ENCODE measurements at places on chromosomes 13 and 19.

GRCh38 chr19:439167-439900, 21.5 kb downstream of the SHC2 start:
- no peak for DNase-seq

GRCh38 chr19:55283548-55284377, at the start of gene BRSK1:
Gene BRSK1, plus strand, starts transcription at chr19:55283997. Its CDS starts 446 bp downstream, at chr19:55284443.
- DNase-seq = no peak

GRCh38 chr19:30679153-30679702, 307.0 kb downstream of the ZNF536 start:
- no peak for DNase-seq

DNA sequence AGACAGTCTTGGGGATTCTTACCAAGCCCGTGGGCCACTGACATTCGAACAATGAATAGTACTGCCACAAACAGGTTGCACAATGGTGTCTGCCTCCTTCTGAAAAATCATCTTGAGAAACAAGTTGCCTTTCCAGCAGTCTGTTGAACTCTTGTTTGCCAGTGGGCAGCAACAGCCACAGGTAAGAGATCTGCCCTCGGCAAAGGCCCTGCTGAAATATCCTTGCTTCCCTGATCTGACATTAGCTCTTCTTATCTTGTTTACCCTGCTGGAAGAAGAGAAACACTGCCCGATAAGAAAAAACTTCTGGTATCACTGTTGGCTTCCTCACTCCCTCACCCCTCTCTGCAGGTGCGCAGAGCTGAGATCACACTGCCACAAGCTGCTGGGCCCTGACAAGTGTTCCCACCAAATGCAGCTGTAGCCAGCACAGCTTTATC, 2.0 kb downstream of the DOCK9 start:
- DNase-seq = no peak

- DNase-seq = no peak
Observed at GRCh38 chr19:16888629-16889365, at the start of gene F2RL3. Gene F2RL3, plus strand, starts transcription at chr19:16888999. Its CDS starts 191 bp downstream, at chr19:16889190.

DNA sequence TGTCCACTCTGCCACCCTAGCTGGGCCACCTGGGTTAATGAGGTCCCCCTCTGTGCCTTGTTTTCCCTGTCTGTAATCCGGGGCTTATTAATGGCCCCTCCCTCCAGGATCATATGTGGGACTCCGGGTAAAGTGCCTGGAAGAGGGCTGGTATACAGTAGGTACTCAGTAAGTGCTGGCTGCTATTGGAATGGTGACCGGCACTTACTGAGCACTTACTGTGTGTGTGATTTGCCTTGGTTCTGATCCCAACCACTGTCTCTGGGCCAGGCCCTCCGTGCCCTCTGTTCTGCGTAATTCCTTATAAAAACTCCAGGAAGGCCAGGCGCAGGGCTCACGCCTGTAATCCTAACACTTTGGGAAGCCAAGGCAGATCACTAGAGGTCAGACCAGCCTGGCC, 30.9 kb upstream of the NCCRP1 start:
- no peak for DNase-seq

GRCh38 chr19:46620267-46620666, 4.6 kb downstream of the PTGIR start:
- no peak for DNase-seq

DNA sequence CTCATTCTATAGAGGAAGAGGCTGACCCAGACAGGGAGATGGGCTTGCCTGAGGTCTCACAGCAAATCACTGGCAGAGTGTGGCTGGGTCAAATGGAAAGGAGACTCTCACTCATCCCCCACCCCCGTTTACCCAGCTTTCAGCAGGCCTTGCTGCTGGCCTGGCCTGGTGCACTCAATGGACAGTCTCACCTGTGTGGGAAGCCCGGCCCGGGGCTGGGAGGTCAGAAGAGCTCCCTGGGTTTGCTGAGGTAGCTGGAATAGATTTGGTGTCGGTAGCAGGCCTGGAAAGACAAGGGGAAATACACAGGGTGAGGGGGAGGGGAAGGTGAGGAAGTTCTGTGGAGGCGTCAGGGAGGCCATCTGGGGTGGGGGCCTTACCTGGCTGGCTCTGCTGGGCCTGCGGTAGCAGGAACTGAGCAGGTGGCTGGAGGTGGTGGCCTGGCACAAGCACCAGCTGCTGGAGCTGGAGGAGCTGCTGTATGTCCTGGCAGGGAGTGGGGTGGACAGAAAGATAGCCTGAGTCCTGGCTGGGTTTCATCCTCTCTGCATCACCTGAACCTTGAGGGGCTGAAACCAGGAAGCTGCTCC, 23.5 kb downstream of the ZNF574 start:
- DNase-seq = no peak

- DNase-seq = no peak
Observed at GRCh38 chr19:7677669-7678311, 900 bp downstream of the MCEMP1 start.

DNA sequence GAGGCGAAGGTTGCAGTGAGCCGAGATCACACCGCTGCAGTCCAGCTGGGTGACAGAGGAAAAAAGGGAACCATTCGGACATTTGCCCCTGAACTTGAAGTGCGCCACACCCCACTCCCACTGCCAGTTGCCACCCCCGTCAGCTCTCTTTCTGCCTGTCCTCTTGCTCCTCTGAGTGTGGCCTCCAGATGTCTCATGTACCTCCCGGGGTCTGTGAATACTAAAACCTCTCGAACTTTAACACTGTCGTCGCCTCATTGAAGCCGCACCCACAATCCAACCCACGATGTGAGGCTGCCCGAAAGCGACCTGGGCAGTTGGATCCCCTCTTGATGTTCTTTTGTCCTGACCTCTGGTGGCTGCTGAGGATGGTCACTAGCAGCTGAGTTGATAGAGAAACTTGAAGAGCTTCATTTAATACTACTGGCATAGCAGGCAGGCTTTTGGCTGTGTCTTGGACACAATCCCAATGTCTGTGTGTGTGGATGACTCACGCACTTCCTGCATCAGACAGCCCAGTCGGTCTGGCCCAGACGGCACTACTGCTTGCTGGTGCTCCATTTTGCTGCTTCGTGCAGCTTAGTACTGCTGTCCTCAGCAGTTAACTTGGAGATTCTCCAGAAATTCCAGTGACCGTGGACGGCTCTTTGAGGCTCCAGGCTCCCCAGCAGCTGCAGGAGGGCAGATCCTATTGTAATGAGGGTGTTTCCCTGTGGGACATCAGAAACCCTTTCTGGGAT, 4.2 kb downstream of the FPR3 start:
- DNase-seq = no peak

- no peak for DNase-seq
Observed at GRCh38 chr19:1847348-1847683, 967 bp downstream of the REXO1 start.

DNA sequence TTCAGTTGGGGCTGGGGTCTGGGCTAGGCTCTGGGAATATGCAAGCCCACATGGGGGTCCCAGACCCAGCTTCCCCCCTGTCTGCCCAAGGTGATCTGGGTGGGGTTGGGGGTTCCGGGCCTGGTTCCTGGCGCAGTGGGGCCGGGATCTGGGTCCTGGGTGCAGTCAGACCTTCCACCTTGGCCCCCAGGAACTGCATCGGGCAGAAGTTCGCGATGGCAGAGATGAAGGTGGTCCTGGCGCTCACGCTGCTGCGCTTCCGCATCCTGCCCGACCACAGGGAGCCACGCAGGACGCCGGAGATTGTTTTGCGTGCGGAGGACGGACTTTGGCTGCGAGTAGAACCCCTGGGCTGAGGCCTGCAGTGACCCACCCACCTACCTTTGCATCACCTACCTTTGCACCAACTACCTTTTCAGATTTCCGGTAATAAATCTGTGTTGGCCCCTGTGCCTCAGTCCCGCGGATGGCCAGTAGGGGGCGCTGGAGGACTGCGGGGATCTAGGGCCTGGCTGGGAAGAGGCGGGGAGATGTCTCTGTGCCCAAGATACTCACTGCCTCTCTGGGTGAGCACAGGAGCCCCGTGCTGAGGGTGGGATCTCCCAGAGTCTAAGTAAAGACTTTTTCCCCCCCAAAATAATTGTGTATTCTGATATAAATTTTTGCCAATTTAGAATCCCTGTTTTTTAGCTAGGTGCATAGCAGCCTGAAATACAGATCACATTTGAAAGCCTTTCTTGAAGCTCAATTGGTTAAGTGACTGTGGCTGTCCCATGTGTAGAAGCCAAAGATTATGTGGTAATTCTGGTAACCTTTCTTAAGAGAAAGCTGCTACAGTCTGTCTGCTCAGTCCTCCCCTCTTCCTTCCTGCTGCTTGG, 11.5 kb upstream of the CYP4F3 start:
- peak; percentile 64 for DNase-seq

GRCh38 chr19:11652492-11652891, 55.2 kb downstream of the ZNF627 start:
- DNase-seq = no peak

GRCh38 chr13:83298617-83299016, 583.7 kb downstream of the SLITRK1 start:
- DNase-seq = no peak

DNA sequence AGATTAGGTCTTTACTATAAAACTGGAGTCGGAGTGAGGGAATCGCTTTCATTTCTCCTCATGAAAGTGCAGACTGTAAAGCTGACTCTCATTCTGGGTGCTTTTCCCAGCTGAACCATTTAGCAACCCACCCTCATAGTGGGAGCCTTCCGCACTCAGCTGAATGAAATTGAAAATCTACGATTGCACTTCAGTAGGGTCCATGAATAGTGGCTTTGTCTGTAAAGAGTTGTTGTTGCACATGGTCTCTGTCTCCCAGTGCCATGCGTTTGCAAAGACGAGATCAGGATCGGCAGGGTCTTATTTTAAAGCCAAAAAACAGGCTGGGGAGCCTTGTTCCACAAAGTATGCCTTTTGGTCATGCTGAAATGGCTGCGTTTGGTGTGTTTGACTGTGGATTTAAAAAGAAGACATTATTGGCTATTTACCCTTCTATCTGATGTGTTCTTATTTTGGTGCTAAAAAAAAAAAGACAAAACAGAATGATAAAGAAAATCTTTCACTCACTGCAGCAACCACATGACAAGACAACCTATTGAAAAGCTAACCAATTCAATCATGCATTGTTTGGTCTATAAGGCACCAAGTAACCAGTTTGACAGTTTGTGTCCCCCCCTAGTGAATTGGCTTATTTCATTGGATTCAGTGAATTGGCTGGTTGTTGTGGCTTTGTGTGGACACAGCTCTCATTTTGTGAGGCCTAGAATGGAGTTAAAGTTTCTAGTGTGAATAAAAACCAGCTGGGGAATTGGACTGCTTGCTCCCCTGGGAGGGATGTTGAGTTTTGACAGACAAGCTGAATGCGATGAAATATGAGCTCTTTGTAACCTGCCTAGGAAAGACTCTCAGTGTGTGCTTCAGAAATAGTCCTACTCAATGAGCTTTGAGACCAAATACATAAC, 65.6 kb downstream of the ARHGAP35 start:
- DNase-seq = no peak

DNA sequence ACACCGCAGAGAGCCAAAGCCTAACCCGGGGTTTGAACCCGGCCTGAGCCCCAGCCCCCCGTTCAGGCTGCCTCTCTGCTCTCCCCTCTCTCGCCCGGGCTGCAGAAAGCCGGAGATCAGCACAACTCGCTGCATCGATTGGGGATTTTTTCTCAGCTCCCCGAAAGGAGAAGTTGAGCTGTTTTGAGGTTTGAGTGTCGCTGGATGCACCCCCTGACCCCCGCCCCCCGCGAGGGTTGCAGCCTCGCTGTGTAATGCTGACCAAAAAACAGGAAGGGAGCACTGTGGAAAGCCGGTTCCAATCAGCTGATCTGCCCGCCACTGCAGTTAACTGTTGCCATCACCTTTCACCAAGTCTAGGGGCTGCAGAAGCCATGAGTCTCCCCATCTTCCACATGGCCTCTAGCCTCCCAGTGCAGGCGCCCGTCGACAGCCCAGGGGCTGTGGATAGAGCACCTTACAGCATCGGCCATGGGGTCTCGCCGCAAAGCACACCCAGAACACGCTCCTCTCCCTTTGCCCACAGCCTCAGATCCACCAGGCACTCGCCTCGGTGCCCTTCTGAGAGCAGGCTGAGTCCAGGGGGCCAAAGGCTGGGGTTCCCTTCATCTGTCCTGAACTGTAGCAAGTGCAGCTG, 34.5 kb downstream of the MYO9B start:
- no peak for DNase-seq

Data from stimulated activated CD8-positive, alpha-beta memory T cell treated with anti-CD3 and anti-CD28 coated beads, Interleukin-7, amount 100 ng/mL, for 48 hours (primary cell).